PC-9 (cell line): ENCODE measurements at places on chromosomes 6 and 20. TPM values are rescaled to one million over a fixed set of nuclear protein-coding genes. Genes with fewer than 3 reads are reported as not detected.

GRCh38 chr6:155687645-155688044, 232.0 kb upstream of the NOX3 start:
- H3K36me3 ChIP-seq: no peaks in the 10 kb centered on the region
- DNase-seq: no peak
- no peaks in the 10 kb centered on the region for H3K4me1 ChIP-seq
- H3K27me3 ChIP-seq: no peaks in the 10 kb centered on the region
- H3K27ac ChIP-seq: no peak overlapping the region

GRCh38 chr6:51300510-51300909, 481.8 kb downstream of the TFAP2B start:
- H3K27ac ChIP-seq: no peak overlapping the region
- H3K4me3 ChIP-seq: no peak overlapping the region
- no peaks in the 10 kb centered on the region for H3K36me3 ChIP-seq
- no peaks in the 10 kb centered on the region for H3K27me3 ChIP-seq
- H3K4me1 ChIP-seq: no peaks in the 10 kb centered on the region
- no peak for DNase-seq

The DAAM2 gene
- total RNA-seq: not detected in 2 replicates

The TRIM31 gene
- total RNA-seq: not detected in 2 replicates

GRCh38 chr6:110039981-110040383, 61.9 kb downstream of the GPR6 start:
- DNase-seq: no peak
- H3K36me3 ChIP-seq: no peaks in the 10 kb centered on the region
- H3K27me3 ChIP-seq: no peaks in the 10 kb centered on the region

DNA sequence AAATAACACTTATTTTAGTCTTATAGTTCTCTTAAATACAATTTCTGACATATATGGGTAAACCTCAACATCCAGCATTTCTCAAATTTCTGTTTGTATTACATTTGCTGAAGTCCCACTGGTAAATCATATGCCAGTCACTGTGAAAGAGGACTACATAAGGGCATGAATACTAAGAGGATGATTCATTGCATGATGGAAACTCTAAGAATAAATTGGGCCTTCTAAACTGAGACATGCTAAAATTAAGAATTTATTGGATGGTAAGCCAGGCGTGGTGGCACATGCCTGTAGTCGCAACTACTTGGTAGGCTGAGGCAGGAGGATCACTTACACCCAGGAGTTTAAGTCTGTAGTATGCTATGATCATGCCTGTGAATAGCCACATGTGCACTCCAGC, 12.1 kb downstream of the DEFB123 start:
- H3K27ac ChIP-seq: no peak overlapping the region
- H3K27me3 ChIP-seq: no peaks in the 10 kb centered on the region
- no peaks in the 10 kb centered on the region for H3K36me3 ChIP-seq
- no peaks in the 10 kb centered on the region for H3K4me1 ChIP-seq

DNA sequence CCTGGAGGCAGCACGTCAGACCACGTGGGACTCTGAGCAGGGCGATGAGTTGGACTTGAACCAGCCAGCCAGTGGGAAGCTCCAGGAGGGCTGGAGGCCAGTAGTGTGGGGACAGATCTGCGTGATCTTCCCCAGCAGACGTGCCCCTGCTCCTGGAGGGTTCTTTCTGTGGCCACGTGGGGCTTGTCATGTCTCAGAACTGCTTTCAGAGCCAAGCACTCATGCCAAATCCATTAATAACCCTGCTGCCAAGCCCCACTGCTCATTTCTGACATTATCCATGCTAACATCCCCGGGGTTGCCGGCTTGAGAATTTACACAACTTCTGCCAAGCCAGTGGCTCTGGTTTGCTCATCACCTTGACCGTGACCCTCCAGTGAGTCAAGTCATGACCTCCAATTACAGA, 38.3 kb downstream of the SIRPA start:
- no peak overlapping the region for H3K27ac ChIP-seq
- no peaks in the 10 kb centered on the region for H3K4me1 ChIP-seq
- H3K36me3 ChIP-seq: no peaks in the 10 kb centered on the region
- no peaks in the 10 kb centered on the region for H3K27me3 ChIP-seq

DNA sequence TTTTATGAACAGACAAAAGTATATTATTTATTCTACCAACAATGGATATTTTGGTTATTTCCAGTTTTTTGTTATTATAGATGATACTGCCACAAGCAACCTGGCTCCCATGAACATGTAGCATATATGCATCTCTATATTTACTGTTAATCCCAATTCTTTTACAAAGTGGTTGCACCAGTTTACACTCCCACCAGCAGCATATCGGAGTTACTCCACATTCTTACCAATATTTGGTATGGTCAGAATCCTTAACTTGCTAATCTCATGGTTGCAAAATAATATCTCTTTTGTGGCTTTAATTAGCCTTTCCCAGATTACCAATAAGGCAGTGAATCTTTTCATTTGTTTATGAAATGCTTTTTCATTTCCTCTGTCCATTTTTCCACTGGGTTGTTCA, 137.6 kb upstream of the CDYL start:
- DNase-seq: no peak
- no peak overlapping the region for H3K4me3 ChIP-seq
- H3K27ac ChIP-seq: no peak overlapping the region
- H3K36me3 ChIP-seq: no peaks in the 10 kb centered on the region

The DNAH8 gene
- not detected in 2 replicates for total RNA-seq

The ADGRF1 gene
- total RNA-seq: 112 and 162 TPM in 2 replicates

DNA sequence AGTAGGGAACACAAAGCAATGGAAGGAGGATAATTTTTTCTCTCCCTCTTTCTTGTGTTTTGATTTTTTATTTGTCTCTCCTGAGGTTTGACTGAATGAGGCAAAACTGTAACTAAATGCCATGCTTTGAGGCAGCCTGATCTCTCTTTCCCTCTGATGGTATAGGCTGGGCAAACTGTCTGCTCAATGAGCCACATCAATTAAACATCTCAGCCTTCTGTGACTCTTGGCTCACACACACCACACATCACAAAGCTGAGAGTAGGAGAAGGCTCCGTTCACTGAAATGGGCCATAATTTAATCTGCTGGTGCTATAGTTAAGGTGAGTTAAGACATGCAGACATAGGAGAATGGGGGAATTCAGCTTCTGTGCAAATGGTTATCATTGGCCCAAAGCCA, 28.1 kb upstream of the SCGN start:
- H3K27me3 ChIP-seq: no peaks in the 10 kb centered on the region
- no peak overlapping the region for H3K27ac ChIP-seq
- no peak for DNase-seq
- H3K4me1 ChIP-seq: no peaks in the 10 kb centered on the region
- H3K36me3 ChIP-seq: no peaks in the 10 kb centered on the region; the same call in 1 of the 2 replicates
